Hindlimb muscle (tissue), 1 donor: ENCODE measurements at places on chromosomes 3 and 15. TPM values are rescaled to one million over a fixed set of nuclear protein-coding genes. Genes with fewer than 3 reads are reported as not detected.

- no peak for DNase-seq
Measured at GRCh38 chr3:63497641-63498040, 154.8 kb upstream of the SNTN start.

- no peak for DNase-seq
Measured at GRCh38 chr3:52827866-52828376, 2.6 kb downstream of the ITIH4 start.

GRCh38 chr3:112011376-112011940 is 12.7 kb downstream of the TAGLN3 start:
- no peak for DNase-seq

Gene VWA5B2
- polyA plus RNA-seq, result 0.63 TPM

DNA sequence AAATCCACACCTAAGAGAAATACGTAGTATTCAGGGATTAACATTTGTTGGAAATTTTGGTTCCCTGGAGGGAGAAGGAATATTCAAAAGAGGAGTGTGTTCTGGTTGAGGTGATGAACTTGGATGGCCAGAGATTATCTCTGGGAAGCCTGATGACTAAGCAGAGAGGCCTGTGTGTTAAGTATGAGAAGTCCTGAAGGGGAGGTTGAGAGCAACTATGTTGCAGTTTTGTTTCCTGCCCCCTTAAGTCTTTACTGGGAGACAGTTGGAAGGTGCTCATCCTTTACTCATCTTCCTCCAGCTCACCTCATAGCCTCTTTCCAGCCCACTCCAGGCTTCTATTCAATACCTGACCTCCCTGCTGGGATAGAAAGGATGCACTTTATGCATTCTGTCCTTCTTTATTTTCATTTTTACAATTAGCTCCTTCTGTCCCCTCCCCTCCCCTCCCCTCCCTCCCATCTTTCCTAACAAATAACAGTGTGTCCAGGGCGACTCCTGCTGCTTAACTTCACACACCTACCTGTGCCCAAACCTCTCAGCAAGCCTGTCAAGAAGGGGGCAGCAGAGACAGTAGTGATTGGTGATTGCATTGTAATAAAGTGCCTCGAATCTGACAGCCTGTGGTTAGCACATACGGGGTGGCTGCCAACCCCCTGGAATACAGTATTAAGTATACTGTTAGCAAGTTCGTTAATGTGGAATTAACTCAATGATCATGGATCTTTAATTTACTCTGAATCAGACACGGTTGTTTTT is 11.9 kb downstream of the RAP2B start:
- no peak for DNase-seq
